ENCODE measurements at places on chromosomes 1 and 21.

- no peak for DNase-seq
Observed at GRCh38 chr1:76256289-76257223, 182.0 kb downstream of the ST6GALNAC3 start.

DNA sequence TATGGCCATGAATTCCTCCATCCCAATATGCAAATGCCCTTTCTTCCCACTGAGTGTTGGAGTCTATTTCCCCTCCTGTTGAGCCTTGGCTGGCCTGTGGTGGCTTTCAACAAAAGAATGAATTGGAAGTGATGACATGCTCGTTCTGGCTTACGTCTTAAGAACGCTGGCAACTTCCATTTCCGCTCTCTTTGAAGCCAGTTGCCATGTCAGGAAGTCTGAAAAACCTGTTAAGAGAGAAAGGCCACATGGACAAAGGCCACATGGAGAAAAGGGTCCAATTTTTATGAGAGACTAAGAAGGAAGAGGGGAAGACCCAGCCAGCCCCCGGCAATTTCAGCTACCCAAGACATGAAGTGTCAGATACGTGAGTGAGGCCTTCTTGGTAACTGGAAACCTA is 45.6 kb upstream of the GADD45A start:
- DNase-seq, result no peak

DNA sequence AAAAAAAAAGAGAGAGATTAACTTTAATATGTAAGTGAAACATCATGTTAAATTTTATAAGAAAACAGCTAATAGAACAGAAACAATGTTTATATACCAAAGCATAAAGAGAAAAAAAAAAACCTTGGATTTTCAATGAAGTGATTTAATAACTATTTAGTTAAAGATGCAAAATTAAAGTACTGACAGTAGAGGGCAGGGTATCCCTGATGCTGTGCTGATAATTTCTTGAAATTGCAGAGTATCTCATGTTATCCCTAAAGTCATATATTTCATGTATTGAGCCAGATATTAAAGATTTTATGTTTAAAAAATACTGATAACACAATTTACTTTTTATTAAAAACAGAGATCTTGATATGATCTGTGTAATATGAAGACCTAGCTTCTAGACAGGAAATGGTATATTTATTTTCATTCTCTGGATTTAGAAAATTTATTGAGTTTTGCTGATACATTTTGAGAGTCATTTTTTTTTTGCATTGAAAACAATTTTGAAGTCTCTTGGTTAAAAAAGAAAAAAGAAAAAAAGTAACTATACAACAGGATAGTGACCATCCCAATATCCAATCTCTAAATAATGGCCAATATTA is 273.2 kb downstream of the USP25 start:
- DNase-seq, result no peak

DNA sequence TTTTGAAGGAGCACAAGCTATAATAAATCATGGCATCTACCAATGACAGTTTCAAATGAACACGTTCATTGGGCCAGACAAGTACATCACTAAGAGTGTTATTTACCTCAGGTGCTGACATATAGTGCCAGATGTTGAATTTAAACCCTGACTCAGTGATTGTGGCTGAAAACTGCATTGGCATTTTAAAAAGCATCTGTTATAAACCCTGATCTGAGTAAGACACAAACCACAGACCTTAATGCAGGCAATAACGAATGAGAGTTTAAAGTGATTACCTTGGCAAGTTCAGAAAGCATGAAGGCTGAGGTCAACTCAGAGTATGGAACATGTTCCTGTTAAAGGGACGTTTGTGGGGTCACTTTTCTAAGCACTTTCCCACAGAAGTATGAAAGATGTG is 865.1 kb upstream of the TMPRSS15 start:
- DNase-seq, result no peak

DNA sequence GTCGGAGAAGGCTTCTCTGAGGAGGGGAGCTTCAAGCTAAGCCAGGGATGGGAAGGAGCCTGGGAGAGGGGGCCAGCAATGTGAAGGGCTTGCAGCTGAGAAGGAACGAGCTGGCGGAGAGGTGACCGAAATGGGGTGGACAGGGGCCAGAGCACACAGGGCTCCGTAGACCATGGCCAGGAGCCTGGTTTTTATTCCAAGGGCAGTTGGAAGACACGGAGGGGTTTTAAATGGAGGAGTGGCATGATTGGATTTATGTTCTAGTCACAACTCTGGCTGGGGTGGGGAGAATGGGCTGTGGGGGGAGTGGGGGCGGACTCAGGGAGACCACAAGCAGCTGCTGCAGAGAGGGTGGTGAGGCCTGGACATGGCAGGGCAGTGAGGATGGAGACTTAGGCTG is 5.1 kb upstream of the EPS8L3 start:
- no peak for DNase-seq

DNA sequence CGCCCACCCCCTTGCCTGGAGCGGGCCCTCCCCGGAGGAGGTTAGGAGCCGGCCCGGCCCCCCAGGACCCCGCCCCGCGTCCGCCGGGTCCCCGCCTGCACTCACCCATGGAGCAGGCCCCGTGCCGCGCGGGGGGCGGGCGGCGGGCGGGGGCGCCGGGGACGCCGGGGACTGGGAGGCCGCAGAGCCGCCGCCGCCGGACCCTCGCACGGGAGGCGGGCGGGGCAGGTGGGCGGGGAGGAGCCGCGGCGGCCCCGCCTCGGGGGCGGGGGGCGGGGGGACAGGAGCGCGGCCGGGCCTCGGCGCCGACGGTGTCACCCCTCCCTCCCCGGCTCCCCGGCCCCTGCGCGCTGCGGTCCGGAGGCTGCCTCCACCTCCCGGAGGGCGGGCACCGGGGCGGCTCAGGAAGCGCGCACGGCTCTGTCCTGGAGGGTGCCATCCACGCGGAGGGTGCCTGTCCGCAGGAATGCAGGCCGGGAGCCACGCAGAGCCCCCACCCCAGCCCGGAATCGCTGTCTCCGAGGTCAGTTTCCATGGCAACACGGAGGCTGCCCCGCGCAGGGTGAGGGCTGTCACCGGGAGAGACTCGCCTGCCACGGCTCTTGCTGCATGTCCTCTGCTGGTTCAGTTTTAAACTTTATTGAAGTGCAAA is 5.9 kb upstream of the PLEKHG5 start:
- peak; percentile 46 for DNase-seq

DNA sequence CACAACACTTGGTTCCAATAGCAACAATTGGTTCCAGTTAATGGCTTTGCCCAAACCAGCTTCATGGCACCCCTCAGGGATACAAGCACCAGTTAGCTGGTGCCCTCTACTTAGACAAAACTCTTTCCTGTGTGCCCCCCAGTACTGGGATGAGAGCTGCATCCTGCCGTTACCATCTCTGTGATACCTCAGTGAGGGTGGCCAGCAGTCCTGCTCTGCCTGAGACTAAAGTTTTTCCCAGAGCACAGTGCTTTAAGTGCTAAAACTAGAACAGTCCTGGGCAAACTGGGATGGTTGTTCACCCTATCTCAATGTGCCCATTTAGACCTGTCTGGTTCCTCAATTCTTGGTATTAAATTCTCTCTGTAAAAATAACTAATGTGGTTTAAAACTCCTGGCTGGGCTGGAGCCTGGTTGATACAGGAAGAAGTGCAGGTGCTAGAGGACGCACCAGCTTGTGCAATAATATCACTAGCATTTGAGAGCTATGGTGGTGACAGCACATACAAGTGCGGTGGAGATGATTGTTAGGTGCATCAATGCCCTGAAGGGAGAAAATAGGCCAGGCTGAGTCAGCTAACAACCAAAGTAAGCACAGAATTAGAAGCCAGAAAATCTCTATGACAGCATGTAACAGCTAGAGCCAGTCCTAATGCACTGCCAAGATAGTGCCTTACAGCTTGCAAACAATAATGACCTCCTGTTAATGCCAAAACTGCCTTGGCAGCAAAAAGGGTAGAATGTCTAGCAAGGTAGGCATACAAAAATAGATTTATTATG is 179.8 kb upstream of the GALNT2 start:
- no peak for DNase-seq

- DNase-seq, result no peak
Observed at GRCh38 chr1:198848649-198849048, 209.8 kb downstream of the PTPRC start.

GRCh38 chr1:63142001-63142400 is 180.4 kb upstream of the FOXD3 start:
- no peak for DNase-seq

GRCh38 chr1:109529881-109530456 is 9.7 kb upstream of the GPR61 start:
- no peak for DNase-seq

- no peak for DNase-seq
Observed at GRCh38 chr1:57470036-57470435, 46.2 kb upstream of the DAB1 start.

GRCh38 chr1:177783051-177783450 is 186.8 kb downstream of the SEC16B start:
- DNase-seq, result no peak

- no peak for DNase-seq
Observed at GRCh38 chr1:241749945-241750695, 97.9 kb upstream of the EXO1 start.

DNA sequence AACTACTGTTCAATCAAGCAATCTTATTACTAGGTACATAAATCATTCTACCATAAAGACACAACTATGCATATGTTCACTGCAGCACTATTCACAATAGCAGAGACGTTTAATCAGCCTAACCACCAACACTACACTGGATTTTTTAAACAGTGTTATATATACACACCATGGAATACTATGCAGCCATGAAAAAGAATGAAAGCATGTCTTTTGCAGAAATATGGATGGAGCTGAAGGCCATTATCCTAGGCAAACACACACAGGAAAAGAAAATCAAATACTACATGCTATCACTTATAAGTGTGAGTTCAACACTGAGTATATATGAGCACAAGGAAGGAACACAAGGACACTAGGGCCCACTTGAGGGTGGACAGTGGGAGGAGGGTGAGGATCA is 159.2 kb downstream of the DPYD start:
- no peak for DNase-seq

- no peak for DNase-seq
Observed at GRCh38 chr1:11682799-11683198, 1.9 kb upstream of the MAD2L2 start.

DNA sequence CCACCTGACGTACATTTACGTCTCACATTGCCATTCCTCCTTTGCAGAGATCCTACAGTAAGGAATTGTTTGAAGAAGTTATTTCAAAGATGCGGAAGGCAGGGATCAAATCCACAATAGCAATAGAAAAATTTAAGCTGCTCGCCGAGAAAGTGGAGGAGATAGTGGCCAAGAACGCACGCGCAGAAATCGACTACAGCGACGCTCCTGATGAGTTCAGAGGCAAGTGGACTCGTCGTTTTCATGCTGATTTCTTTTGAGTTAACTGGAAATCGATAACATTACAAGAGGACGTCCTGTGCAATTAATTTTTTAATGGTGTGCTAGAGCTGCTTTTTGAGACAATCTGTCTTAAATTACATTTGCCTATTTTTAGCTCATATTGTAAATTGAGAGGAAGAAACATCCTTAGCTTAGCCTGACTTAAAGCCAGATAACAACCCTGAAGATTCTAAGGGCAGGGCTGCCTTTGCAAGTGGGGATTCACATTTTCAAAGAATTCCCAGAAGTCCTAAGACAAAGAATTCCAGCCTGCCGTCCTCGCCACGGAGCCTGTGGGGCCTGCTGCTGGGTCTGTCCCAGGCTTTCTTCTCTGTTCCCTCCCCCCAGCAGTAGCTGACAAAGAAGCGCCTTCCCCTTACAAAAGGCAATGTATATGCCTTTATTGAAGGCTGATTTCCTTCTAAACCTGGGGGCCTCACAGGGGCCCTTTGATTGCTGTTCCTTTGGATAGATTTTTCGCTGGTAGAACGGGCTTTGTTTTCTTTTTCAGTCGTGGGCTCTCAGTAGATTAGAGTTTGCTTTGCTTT is 31.6 kb upstream of the KIF1B start:
- DNase-seq, result no peak

GRCh38 chr1:70003211-70003908 is 202.0 kb downstream of the LRRC40 start:
- DNase-seq, result no peak

DNA sequence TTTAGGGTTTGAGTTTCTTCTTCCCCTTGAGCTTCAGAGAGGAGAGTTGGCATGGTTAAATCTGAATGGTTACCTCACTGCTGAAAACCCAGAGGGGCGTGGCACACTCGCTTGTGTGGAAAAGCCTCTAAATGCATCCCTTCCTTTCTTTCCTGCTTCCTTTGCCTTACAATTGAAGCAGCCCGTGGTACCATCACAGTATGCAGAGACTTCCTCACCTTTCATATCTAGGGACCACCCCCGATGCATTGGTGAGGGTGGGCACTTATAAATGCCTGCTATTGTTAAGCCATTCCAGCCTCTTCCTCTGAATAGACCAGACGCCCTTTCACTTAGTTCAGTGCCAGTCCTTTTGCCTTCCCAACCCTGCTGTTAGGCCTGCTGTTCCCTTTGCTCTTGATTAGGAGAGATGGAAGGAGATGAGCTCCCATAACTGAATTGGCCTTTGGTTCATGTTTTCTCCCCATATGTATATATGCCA is 21.9 kb upstream of the LAX1 start:
- no peak for DNase-seq

GRCh38 chr1:107254306-107254705 is 113.5 kb downstream of the NTNG1 start:
- no peak for DNase-seq

- no peak for DNase-seq
Observed at GRCh38 chr1:22461678-22462527, 10.3 kb downstream of the ZBTB40 start.

DNA sequence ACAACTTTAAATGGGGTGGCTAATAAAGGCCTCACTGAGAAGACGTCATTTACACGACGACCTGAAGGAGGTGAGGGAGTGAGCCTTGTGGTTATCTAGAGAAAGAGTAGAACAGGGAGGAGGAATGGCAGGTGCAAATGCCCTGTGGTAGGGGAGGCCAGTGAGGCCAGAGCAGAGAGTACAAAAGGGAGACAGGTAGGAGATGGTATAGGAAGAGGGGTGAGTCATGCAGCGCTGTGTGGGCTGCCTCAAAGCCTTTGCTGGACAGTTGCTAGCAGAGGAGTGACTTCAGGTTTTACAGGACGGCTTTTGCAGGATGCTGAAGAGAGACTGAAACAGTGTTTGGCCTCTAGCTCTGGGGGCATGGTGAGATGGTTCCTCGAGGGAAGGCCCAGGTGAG is 116.0 kb downstream of the IER5 start:
- DNase-seq, result no peak

- DNase-seq, result no peak
Observed at GRCh38 chr1:156895455-156895812, 1.9 kb downstream of the PEAR1 start.

GRCh38 chr1:110686188-110686587 is 11.4 kb upstream of the KCNA3 start:
- DNase-seq, result peak; percentile 4

All from K562 (cell line).